Fibroblast of the aortic adventitia (primary cell): ENCODE measurements at places on chromosomes 2 and 18. TPM values are rescaled to one million over a fixed set of nuclear protein-coding genes. Genes with fewer than 3 reads are reported as not detected.

Gene CCDC148
- total RNA-seq = 0.72 and 9.1 TPM in 2 replicates

Gene STRN
- total RNA-seq = 26.2 and 26.5 TPM in 2 replicates

Gene SLC23A3
- 1.6 and 3.1 TPM in 2 replicates for total RNA-seq

Gene MTLN
- total RNA-seq = 38.6 and 51.1 TPM in 2 replicates

Gene CSRNP3
- total RNA-seq = 2.3 and 3.4 TPM in 2 replicates

Gene MAL
- total RNA-seq = not detected in 2 replicates

Gene GDF7
- total RNA-seq = under 0.01 TPM in 1 of 2 replicates, not detected in the other

Gene SLC40A1
- total RNA-seq = 19.7 and 306 TPM in 2 replicates

Gene CXCR4
- 0.27 and 1.2 TPM in 2 replicates for total RNA-seq

Gene AAMP
- total RNA-seq = 64.4 and 262 TPM in 2 replicates

Gene RGPD4
- 0.16 TPM in 1 of 2 replicates, not detected in the other for total RNA-seq

Gene SAG
- not detected in 2 replicates for total RNA-seq

Gene BOLL
- total RNA-seq = not detected in 2 replicates

Gene SCTR
- not detected in 2 replicates for total RNA-seq

Gene FTCDNL1
- total RNA-seq = 1.5 TPM in 1 of 2 replicates, not detected in the other

Gene ANTXR1
- 31.5 and 61.5 TPM in 2 replicates for total RNA-seq

Gene CIB4
- total RNA-seq = not detected in 2 replicates

Gene TMEM37
- not detected in 2 replicates for total RNA-seq

Gene IL36A
- 2.0 TPM in 1 of 2 replicates, not detected in the other for total RNA-seq

Gene SLC14A1
- 5.6 and 254 TPM in 2 replicates for total RNA-seq

Gene GATA6
- 22.5 and 34.0 TPM in 2 replicates for total RNA-seq

Gene RBKS
- 1.3 and 1.4 TPM in 2 replicates for total RNA-seq

Gene SLC5A7
- not detected in 2 replicates for total RNA-seq

Gene ERICH2
- 4.0 TPM in 1 of 2 replicates, not detected in the other for total RNA-seq

Gene RNF103
- total RNA-seq = 25.0 and 25.1 TPM in 2 replicates

Gene NEU2
- total RNA-seq = not detected in 2 replicates

Gene LTBP1
- 90.7 and 947 TPM in 2 replicates for total RNA-seq

Gene RRM2
- total RNA-seq = 3.3 and 91.4 TPM in 2 replicates

Gene STAT4
- total RNA-seq = 0.54 and 0.98 TPM in 2 replicates

Gene AOX1
- total RNA-seq = 23.6 and 84.0 TPM in 2 replicates

Gene SYT4
- under 0.01 TPM in 1 of 2 replicates, not detected in the other for total RNA-seq

Gene IL36B
- not detected in 2 replicates for total RNA-seq

Gene SPATA3
- not detected in 2 replicates for total RNA-seq

Gene DHRS9
- total RNA-seq = 0.36 TPM in 1 of 2 replicates, not detected in the other
